ENCODE measurements at places on chromosomes 6 and 20.

DNA sequence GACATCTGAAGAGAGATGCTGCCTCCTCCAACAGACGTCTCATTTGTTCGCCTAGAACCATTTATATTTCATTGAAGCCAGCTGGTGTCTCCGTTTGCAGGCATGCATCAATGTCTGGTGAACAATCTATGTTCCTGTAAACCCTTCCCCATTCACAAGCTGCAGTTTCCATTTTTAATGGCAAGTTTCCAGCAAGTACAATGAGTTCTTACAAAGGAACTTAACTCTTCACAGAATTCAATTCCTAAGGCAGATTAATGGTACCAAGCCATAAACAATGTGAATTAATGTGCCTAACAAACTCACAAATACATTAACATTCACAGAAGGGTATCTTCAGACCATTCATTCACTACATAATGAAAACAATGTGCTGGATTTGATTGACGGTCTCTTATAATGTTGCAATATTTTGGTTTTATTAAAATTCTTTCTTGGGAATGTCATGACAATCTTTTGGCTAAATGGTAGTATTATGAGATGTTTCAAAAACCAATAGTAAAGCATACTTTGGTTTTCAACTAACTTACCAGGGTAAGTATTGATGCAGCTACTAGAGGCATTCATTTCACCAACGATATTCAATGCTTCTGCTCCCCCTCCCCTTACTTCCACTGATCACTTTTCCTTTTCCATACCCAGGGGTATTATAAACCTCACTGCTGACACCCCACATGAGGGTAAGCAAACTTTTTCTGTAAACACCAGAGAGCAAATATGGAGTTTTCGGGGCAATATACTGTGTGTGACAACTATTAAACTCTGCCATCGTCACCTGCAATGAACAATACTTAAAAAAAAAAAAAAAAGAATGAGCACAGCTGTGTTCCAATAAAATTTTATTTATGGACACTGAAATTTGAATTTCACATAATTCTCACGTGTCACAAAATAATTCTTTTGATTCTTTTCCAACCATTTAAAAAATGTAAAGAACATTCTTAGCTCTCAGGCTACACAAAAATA is 4.2 kb downstream of the AKIRIN2 start:
- DNase-seq, result no peak

- DNase-seq, result no peak
Measured at GRCh38 chr6:142698751-142699150, 246.2 kb downstream of the HIVEP2 start.

DNA sequence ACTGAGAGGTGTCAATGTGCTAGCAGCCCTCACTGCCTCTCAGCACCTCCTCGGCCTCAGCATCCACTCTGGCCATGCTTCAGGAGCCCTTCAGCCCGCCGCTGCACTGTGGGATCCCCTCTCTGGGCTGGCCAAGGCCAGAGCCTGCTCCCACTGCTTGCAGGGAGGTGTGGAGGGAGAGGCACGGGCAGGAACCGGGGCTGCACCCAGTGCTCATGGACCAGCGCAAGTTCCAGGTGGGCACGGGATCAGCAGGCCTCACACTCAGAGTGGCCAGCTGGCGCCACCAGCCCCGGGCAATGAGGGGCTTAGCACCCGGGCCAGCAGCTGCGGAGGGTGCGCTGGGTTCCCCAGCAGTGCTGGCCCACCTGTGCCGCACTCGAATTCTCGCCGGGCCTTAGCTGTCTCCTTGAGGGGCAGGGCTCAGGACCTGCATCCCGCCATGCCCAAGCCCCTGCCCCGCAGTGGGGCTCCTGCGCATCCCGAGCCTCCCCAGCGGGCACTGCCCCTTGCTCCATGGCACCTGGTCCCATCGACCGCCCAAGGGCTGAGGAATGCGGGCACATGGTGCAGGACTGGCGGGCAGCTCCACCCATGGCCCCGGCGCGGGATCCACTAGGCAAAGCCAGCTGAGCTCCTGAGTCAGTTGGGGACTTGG is 80.4 kb upstream of the MANEA start:
- no peak for DNase-seq

DNA sequence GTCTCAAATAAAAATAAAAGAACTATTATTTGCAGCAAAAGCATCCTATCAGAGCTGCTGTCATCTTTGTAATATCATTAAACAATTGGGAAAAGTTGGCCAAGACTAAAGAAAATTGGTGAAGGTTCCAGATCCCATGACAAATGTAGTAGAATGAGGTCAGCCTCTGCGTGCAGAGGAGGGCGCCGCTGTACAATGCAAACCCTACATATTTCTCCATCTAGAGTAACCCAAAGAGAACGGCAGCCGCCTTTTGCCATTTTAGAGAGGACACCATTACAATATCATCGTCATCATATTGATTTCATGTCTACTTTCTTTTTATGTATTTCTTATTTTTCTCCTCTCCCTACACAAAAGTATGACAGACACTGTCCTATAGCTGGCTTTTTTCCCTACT is 59.5 kb downstream of the ZMYND8 start:
- DNase-seq, result no peak

GRCh38 chr20:57860576-57860975 is 150.8 kb upstream of the PMEPA1 start:
- no peak for DNase-seq

DNA sequence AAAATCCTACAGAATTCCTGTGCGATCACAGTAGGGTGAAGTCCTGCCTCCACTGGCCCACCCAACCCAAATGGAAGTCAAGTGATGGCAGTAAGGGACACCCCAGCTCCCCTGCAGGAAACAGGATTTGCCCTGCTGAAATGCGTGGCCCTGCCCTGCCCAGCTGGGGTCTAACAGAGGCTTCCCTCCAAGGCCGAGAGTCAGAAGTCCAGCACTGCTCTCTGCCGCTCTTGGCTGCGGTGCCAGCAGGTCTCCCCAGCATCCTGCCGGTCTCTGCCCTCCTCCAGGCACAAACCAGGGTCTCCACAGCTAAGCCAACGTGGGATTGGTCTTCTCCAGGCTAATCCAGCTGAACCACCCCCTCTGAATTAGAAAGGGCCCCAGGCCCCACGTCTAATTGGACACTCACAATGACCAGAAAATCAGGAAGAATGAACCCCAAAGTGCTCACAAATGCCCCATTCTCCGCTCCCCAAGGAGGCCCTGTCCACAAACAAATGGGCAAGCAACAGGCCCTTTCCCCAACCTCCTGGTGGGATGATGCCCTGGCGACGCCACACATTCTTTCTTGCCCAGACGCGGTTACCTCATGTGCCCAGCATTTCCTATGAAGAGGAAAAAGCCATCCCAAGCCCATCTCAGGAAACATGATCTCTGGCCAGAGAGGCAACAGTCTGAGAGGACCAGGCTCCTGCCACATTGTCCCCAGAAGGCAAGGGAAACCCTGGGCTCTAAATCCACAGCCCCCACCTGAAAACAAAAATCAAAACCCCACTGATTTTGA is 117.2 kb downstream of the BANF2 start:
- no peak for DNase-seq

DNA sequence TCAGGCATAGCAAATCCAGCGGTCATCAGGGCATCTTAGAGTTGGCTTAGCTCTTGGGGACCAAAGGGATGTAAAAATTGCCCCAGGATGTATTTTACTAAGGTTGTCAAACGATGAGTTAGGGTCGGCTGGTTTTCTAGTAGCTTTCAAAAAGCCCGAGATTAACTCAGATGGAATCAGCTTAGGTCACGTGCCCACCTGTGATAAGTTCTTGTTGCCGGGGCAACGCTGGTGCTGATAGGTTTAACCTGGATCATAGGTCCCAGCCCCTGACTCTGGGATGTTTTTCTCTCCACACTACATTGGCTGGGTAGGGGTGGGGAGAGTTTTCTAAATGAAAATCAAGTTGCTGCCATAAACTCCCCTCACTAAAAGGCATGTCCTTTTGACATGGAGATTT is 257.3 kb upstream of the SULF2 start:
- DNase-seq, result no peak

- DNase-seq, result no peak
Measured at GRCh38 chr6:81265106-81265505, 487.4 kb downstream of the TENT5A start.

DNA sequence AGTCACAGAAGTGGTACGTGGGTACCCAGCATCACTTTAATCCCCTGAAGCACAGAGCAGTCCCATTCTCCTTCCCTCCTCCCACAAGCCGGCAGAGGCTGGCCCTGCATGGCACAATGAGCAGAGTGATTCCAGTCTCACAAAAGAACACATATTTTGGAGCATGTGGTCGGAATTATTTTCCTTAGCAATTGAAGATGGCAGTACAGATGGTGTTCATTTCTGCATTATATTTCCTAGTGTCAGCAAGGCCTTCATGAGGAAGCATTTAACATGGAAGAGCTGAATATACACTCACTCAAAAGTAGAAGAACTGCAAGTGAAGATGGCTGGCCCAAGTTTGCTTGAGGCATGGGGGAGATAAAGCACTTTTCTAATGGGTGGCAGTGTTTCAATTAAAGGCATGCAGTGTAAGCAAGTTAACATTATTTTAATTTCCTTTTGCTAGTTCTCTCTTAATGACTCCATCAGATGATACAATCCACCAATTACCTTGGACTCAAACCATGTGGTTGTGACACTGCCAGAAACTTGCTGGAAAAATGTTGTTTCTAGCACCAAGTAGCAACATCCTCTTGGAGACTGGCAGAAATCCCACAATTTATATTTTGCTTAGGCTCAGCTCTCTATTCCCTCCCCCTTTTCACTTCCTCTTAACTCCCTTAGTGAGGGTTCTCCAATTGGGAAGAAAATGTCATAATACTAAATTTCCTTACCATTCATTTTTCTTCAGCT is 74.4 kb downstream of the ARHGAP18 start:
- no peak for DNase-seq

DNA sequence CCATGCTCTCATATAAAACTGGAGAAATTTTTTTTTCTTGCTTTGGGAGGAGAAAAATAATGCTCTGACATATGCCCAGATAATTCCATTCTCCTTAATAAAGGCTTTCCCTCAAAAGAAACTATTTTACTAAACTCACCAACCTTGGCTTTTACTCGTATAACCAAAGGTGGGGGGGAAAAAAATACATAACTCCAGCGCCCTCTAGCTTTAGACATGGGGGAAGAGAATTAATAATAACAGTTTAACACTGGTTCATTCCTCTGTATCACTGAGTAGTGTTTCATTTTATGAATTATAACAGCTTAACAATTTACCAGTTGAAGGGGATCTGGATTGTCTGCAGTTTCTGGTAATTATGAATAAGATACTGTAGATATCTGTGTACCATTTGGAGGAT is 1226.1 kb downstream of the GRIK2 start:
- DNase-seq, result no peak

GRCh38 chr6:134849920-134850447 is 99.9 kb downstream of the ALDH8A1 start:
- no peak for DNase-seq

Measured in CD4-positive, alpha-beta T cell treated with Interleukin-21 for 1 hour (primary cell).